Glomerular endothelial cell (primary cell): ENCODE measurements at places on chromosomes 4 and X. TPM values are rescaled to one million over a fixed set of nuclear protein-coding genes. Genes with fewer than 3 reads are reported as not detected.

The PRDM8 gene
- 0.73 and 2.5 TPM in 2 replicates for total RNA-seq

The DMP1 gene
- total RNA-seq: not detected in 2 replicates

The GABRG1 gene
- total RNA-seq: not detected in 2 replicates

The PLXNB3 gene
- total RNA-seq: 25.6 and 37.6 TPM in 2 replicates

The WDR13 gene
- total RNA-seq: 82.0 and 104 TPM in 2 replicates

The MAGEA10 gene
- not detected in 2 replicates for total RNA-seq

The KCNE5 gene
- total RNA-seq: not detected in 2 replicates

The DMRTC1 gene
- not detected in 2 replicates for total RNA-seq

The ASB5 gene
- total RNA-seq: not detected in 2 replicates

The APOOL gene
- total RNA-seq: 8.7 and 9.3 TPM in 2 replicates

The SSX3 gene
- not detected in 2 replicates for total RNA-seq

The IQCM gene
- total RNA-seq: not detected in 2 replicates

The CCDC160 gene
- 0.41 TPM in 1 of 2 replicates, not detected in the other for total RNA-seq

The GABRQ gene
- under 0.01 TPM in 1 of 2 replicates, not detected in the other for total RNA-seq

The GRIA3 gene
- total RNA-seq: 0.53 and 0.58 TPM in 2 replicates

The TEX13B gene
- 0.47 TPM in 1 of 2 replicates, not detected in the other for total RNA-seq

The PNMA6A gene
- 2.1 and 2.5 TPM in 2 replicates for total RNA-seq

The DRD5 gene
- not detected in 2 replicates for total RNA-seq

The GAB1 gene
- 8.1 and 19.6 TPM in 2 replicates for total RNA-seq

The HPSE gene
- total RNA-seq: 3.5 and 6.0 TPM in 2 replicates

The ATRX gene
- total RNA-seq: 47.9 and 70.9 TPM in 2 replicates

The DDX53 gene
- total RNA-seq: not detected in 2 replicates

The EGFL6 gene
- total RNA-seq: not detected in 2 replicates

The DUSP9 gene
- total RNA-seq: 0.76 TPM in 1 of 2 replicates, not detected in the other

The XAGE2 gene
- total RNA-seq: not detected in 2 replicates

The MAPK10 gene
- 0.06 and 0.10 TPM in 2 replicates for total RNA-seq

The FGF13 gene
- 17.1 and 27.4 TPM in 2 replicates for total RNA-seq

The MAGEA4 gene
- not detected in 2 replicates for total RNA-seq

The ATOH1 gene
- not detected in 2 replicates for total RNA-seq

The LRCH2 gene
- total RNA-seq: 2.7 and 5.5 TPM in 2 replicates

The CTAG1B gene
- not detected in 2 replicates for total RNA-seq

The SSX4 gene
- total RNA-seq: not detected in 2 replicates

The SYTL5 gene
- 0.06 TPM in 1 of 2 replicates, not detected in the other for total RNA-seq

The DCAF4L1 gene
- total RNA-seq: 0.18 TPM in 1 of 2 replicates, not detected in the other

The F11 gene
- total RNA-seq: not detected in 2 replicates

The TMEM31 gene
- not detected in 2 replicates for total RNA-seq

The ATP8A1 gene
- 2.0 and 9.7 TPM in 2 replicates for total RNA-seq

The FAT1 gene
- total RNA-seq: 108 and 154 TPM in 2 replicates

The SPIN2A gene
- not detected in 2 replicates for total RNA-seq

The ZNF185 gene
- total RNA-seq: 9.4 and 20.9 TPM in 2 replicates

The SERTM2 gene
- not detected in 2 replicates for total RNA-seq

The TDO2 gene
- total RNA-seq: not detected in 2 replicates

The G3BP2 gene
- total RNA-seq: 149 and 166 TPM in 2 replicates

The GRPR gene
- total RNA-seq: 0.23 TPM in 1 of 2 replicates, not detected in the other

The WNK3 gene
- total RNA-seq: 1.1 TPM in 2 replicates

The SH3D19 gene
- 73.4 and 79.8 TPM in 2 replicates for total RNA-seq

The PPEF2 gene
- total RNA-seq: not detected in 2 replicates

The ANXA3 gene
- 83.5 and 116 TPM in 2 replicates for total RNA-seq

The HMX1 gene
- total RNA-seq: not detected in 2 replicates

The TMEM271 gene
- not detected in 2 replicates for total RNA-seq

The BMP3 gene
- not detected in 2 replicates for total RNA-seq

The DDIT4L gene
- total RNA-seq: 0.58 and 6.9 TPM in 2 replicates

The ETDB gene
- total RNA-seq: not detected in 2 replicates

The SLITRK4 gene
- total RNA-seq: 3.4 and 4.3 TPM in 2 replicates

The HSPA4L gene
- 6.0 and 6.9 TPM in 2 replicates for total RNA-seq

The FAM9B gene
- not detected in 2 replicates for total RNA-seq

The ZFYVE28 gene
- total RNA-seq: 8.1 and 11.3 TPM in 2 replicates

The ADGRG2 gene
- not detected in 2 replicates for total RNA-seq

The VCX2 gene
- total RNA-seq: not detected in 2 replicates
